ENCODE measurements at places on chromosomes 3 and 15. TPM values are rescaled to one million over a fixed set of nuclear protein-coding genes. Genes with fewer than 3 reads are reported as not detected.

SLC9A9 gene
- 10.8 TPM for total RNA-seq

ZNF80 gene
- total RNA-seq: 4.5 TPM

KIF7 gene
- total RNA-seq: 0.55 TPM

IMPG2 gene
- 0.23 TPM for total RNA-seq

SV2B gene
- not detected for total RNA-seq

VPS8 gene
- total RNA-seq: 43.2 TPM

TRH gene
- not detected for total RNA-seq

ADGRG7 gene
- total RNA-seq: not detected

C3orf18 gene
- total RNA-seq: 17.8 TPM

MESP2 gene
- total RNA-seq: not detected

TCF12 gene
- 75.4 TPM for total RNA-seq

CCDC191 gene
- 1.7 TPM for total RNA-seq

EEF1AKMT4 gene
- 4.1 TPM for total RNA-seq

PRSS50 gene
- total RNA-seq: not detected

Data from activated CD8-positive, alpha-beta memory T cell treated with anti-CD3 and anti-CD28 coated beads, Interleukin-2, amount 10 ng/mL, durations not matched to agents 7 days and 5 days (primary cell).